NCI-H748 treated with DMSO at 0.1 percent for 48 hours (cell line): ENCODE measurements at places on chromosomes 2 and 18.

- DNase-seq: no peak
Measured at GRCh38 chr2:70641263-70641784, 87.7 kb upstream of the TGFA start.

GRCh38 chr18:26482569-26482968 lies 65.8 kb downstream of the KCTD1 start:
- DNase-seq: no peak

DNA sequence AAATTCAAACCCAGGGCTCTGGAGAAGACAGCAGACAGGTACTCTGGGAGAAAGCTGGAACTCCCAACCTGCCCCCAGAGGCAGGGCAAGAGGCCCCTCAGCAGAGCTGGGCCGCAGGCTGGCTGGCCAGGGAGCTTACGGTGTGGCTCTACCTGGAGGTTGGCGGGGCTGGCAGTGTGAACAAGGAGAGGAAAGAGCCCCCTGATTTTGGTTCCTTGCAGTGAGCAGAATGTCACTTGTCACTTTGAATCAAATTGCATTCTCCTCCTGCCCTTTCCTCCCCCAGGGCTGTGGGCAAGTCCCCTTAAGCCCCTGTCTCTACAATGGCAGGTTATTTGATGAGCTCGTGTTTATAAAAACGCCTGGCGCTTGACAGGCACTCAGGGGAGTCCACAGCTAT lies 32.6 kb downstream of the MYO7B start:
- no peak for DNase-seq

DNA sequence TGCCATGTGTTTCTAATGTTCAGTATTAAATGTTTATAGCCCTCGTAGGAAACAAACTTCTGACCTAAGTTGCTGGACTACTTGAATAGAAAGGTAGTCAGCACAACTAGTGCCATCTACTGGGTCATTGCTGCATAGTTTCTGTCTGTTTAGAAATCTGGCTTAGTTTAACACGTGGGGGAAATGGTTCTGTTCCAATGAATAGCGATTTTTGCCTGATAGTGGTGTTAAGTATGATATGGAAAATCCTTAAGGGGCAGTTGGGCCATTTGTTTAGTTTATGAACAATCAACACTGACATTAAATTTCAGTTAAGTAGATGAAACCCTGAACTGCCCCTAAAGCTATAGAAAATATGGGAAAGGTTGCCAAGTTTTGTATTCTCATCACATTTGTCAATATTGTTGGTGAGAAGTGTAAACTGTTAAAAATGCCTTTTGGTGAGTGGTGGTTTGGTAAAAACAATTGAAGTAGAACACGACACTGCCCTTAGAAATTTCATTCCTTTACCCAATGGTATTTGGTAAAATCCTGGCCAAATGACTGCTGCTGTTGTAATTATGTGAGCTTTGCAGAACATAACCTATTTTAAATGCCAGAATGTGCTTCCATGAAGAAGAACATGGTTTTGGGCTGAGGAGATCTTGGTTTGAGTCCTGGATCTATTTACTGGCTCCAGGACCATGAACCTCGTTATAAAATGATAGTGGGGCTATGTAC lies 13.2 kb downstream of the NABP1 start:
- peak; percentile 36 for DNase-seq

- DNase-seq: no peak
Measured at GRCh38 chr2:118774458-118775133, 72.9 kb downstream of the EN1 start.

DNA sequence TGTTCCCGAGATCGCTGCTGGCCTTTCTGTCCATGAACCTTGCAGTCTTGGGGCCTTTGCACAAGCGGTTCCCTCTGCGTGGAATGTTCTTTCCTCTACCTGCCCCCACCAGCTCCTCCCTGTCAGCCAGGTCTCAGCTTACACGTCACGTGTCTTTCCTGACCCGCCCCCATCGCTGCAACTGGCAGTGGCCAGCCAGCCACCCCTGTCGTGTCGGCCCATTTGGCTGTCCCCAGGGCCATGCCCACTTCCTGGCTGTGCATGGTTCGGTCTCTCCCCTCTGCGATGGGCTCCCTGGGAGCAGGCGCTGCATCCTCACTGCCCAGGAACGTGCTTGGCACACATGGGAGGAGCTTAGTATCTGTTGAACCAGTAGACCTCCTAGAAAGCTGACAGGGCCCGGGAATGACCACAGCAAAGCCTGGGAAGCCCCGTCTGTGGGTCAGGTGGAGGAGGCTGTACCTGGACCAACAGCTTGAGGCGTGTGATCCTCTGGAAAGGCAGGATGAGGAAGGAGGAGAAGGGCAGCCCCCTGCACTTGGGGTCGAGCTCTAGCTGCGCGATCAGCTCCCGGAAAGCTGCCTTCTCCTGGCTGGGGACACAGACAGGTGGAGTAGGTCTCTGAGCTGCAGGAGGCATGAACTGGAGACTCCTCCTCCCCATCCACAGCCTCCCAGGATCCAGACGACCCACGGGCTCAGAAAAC lies 21.0 kb downstream of the SNORC start:
- peak; percentile 50 for DNase-seq

- no peak for DNase-seq
Measured at GRCh38 chr2:32235315-32235714, 29.4 kb downstream of the NLRC4 start.

DNA sequence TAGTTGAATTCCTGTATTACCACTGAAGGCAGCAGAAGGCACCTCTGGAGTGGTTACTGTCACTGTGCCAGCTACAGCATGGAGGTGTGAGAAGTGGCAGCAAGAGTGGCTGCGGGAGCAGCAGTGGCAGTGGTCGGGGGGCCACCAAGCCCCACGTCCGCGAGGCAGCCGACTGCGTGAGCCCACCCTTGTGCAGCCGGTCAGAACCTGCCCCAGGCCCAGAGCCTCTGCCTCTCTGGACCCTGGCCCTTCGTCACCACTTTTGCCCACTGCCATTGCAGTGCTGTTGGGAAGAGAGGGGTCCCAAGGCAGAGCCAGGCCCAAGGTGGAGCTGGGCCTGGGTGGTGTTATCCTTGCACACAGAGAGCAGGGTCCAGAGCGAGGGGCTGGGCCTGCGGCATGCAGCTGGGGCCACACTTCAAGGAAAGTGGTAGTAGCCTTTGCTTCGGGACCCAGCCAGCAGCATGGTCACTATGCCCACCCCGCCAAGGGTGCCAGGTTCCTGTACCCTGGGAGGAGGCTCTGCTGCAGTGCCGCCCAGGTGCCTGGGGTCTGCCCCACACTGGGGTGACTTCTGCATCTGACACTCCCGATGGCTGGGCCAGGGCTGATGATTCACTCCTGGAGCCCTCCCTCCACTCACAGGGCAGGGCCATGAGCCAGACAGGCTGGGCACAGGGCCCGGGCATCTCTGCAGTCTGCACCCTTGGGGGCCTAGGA lies 450.1 kb upstream of the LRATD1 start:
- DNase-seq: no peak

- no peak for DNase-seq
Measured at GRCh38 chr2:121501031-121501430, 29.6 kb upstream of the RNU4ATAC start.

- no peak for DNase-seq
Measured at GRCh38 chr2:65548064-65548463, 115.7 kb upstream of the SPRED2 start.

- no peak for DNase-seq
Measured at GRCh38 chr2:168697668-168698121, 104.7 kb upstream of the NOSTRIN start.

DNA sequence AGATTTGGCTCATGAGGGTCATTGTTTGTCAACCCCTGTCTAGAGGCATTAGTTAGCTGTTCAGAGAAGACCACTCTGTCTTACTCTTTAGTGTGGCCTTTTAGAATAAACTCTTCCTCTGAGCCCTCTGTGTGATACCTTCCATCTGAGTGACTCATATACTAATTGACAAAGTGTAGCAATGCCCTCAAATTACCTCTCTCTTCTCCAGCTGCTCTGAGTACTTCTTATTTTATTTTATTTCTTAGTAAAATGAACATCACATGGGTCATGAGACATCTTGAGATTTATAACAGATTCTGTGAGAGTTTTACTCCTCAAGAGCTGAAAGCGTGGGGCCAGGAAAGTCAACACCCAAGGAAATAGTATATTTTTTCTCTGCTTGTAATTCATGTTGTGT lies 67.4 kb downstream of the KCTD18 start:
- no peak for DNase-seq

GRCh38 chr2:234191819-234192407 lies 141.4 kb downstream of the SPP2 start:
- peak; percentile 50 for DNase-seq

- DNase-seq: no peak
Measured at GRCh38 chr18:44629406-44629805, 51.3 kb upstream of the SETBP1 start.

DNA sequence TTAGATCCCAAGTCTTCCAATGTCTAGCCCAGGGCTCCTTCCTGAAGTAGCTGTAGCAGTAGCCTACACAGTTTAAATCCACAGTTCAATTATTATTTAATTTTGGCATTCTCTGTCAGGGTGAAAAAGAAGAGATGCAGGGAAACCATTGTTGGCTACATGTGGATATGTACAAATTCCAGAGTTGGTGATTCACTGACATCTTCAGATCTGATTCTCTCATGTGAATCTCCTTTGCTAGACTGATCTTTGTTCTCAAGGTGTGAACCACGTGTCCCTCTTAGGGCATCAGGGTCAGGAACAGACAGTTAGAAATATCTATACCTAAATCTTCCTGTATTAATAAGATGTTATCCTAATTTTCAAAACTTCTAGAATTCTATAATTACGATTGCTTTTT lies 36.7 kb downstream of the ADCYAP1 start:
- DNase-seq: no peak

- no peak for DNase-seq
Measured at GRCh38 chr2:30276455-30276911, 45.1 kb downstream of the LBH start.

GRCh38 chr18:59737776-59738300 lies 40.6 kb upstream of the CCBE1 start:
- DNase-seq: no peak

DNA sequence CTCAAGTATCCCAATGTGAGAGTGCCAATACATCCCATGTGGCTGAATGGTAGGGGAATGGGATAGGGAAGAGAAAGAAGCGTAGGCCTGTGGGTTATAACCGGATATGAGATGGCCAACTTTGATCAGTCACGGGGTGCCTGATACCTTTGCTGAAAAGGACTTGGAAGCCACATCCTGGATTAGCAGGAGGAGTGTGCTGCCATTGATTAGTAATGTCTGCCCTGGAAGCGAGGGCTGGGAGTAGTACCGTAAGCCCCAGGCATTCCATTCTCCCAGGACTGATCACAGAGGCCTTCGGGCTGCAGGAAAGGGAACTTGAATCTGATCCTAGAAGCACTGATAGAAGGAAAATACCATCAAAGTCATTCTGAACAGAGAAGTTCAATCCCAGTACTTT lies 218.5 kb downstream of the TFCP2L1 start:
- no peak for DNase-seq

DNA sequence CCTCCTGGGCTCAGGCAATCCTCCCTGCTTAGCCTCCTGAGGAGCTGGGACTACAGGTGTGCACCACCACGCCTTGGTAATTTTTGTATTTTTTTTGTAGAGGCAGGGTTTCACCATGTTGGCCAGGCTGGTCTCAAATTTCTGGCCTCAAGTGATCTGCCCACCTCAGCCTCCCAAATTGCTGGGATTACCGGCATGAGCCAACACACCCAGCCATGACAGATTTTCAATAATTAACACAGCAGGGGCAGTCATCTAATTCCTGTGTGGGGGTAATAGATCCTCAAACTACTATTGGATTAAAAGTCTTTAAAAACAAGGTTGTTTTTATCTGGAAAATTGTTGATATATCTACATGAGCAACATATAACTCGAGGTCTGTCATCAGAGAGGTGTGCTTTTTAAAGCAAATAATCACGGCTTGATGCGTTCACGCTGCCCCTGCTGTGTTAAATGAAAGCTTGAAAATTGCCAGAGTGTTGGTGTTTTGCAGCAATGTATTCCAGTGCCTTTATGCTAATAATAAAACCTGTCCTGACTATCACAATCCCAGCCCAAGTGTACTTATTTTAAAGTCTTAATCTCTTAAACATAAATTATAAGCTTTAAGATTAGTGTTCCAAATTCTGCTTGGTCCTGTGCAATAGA lies 35.6 kb upstream of the ASB1 start:
- peak; percentile 48 for DNase-seq

GRCh38 chr18:50111398-50111797 lies 83.5 kb downstream of the MYO5B start:
- DNase-seq: no peak

DNA sequence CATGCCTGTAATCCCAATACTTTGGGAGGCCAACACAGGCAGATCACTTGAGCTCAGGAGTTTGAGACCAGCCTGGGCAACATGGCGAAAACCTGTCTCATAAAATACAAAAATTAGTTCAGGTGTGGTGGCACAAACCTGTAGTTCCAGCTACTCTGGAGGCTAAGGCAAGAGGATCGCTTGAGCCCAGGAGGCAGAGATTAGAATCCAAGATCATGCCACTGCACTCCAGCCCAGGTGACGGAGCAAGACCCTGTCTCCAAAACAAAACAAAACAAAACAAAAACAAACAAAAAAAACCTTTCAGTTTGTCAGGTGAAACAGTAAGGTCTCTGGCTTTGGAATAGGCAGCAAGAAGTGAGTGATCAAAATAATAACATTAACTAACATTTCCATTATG lies 84.6 kb downstream of the CLHC1 start:
- no peak for DNase-seq

DNA sequence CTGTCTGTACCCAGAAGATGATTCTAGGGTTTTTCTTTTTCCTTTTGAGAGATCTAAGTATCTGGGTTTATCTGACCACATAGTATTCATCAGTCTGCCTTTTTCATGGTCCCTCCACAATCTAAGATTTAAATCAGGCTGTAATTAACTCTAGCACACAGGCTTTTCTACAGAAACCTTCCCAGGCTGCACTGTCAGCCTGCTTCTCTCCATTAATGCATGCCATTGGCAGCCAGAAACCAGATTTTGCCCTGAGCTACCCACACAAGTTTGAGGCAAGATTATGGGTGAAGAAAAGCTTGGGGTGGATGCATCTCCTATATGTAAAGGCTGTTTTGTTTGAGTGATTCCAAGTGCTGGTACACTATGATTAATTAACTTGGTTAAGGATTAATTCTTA lies 45.7 kb upstream of the EML4 start:
- no peak for DNase-seq

DNA sequence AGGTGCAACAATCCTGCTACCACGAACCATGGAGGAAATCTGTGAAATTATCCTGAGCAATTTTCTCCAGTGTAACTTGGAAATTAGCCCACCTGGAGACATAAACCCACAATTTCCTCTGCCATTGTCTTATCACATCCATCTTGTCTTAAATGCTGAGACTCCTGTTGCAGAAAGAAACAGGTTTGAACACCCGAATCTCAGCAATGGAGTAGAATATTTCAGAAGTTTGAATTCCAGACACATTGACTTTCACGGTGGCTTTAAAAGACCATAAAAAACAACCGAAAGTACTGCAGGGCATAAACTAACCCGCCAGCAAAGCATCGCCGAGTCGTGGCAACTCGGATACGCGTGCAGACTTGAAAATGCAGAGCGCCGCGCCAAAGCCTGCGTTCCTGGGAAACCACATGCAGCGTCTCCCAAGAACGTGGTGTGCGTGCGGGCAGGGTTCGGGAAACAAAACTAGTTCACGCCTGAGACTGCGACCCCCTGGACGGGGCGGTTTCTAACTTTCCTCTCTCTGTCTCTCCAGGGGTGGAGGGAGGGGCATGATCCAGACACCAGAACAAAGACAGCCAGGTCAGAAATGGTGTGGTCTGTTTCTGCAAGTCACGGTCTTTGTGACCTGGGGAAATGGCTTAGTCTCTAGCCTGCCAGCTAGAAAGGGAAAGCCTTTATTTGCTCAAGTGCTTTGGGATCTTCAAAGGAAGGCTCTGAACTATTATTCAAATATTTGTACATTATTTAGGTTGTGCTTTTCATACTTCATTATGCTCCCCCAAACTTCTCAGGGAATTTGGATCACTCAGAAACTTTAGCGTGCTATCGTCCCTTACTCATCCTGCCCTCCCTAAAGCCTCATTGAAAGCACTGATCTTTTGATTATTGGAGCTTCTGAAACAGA lies 26.9 kb upstream of the KCTD1 start:
- DNase-seq: peak; percentile 55
